ENCODE measurements at places on chromosomes 7 and 10. TPM values are rescaled to one million over a fixed set of nuclear protein-coding genes. Genes with fewer than 3 reads are reported as not detected.

Gene GPR15LG
- polyA plus RNA-seq = not detected

Gene SLC16A12
- 0.13 TPM for polyA plus RNA-seq

Gene ACHE
- 2.1 TPM for polyA plus RNA-seq

Gene INMT
- not detected for polyA plus RNA-seq

Gene PTF1A
- not detected for polyA plus RNA-seq

Gene CALCR
- 0.12 TPM for polyA plus RNA-seq

Gene EVX1
- not detected for polyA plus RNA-seq

Gene PNLIPRP1
- not detected for polyA plus RNA-seq
